Fibroblast of upper back skin (primary cell): ENCODE measurements at places on chromosomes 3 and 15.

GRCh38 chr15:66735909-66736305 is 33.9 kb downstream of the SMAD6 start:
- DNase-seq, result peak; percentile 67

DNA sequence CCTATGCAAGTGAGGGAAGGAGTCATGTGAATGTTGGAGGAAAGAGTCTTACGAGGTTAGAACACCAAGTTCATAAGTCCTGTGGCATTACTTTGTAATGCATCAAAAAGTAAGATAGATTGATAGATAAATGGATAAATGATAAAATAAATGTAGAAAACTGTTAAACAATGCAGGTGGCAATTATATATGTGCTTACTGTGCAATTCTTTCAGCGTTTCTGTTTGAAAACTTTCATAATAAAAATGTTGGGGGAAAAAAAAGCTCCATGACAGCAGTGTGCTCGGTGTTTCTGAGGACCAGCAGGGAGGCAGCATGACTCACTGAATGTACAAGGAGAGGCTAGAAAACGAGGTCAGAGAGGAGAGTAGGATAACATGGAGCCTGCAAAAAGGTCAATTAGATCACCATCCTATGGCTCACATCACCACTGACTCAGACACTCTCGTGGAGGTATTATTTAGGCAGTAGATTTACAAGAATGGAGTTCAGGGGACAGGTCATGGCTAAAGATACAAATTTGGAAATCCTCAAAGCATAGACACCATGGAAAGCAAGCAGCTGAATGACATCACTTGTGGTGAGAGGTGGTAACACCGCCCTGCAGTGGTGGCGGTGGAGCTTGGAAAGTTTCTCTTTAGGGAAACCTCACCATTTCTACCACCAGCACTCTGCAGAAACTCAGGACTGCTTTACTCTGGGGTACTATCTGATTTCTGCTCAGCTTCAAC is 219.8 kb downstream of the CTNNB1 start:
- DNase-seq, result peak; percentile 43

GRCh38 chr3:131048030-131048429 is 21.4 kb downstream of the NEK11 start:
- no peak for DNase-seq

DNA sequence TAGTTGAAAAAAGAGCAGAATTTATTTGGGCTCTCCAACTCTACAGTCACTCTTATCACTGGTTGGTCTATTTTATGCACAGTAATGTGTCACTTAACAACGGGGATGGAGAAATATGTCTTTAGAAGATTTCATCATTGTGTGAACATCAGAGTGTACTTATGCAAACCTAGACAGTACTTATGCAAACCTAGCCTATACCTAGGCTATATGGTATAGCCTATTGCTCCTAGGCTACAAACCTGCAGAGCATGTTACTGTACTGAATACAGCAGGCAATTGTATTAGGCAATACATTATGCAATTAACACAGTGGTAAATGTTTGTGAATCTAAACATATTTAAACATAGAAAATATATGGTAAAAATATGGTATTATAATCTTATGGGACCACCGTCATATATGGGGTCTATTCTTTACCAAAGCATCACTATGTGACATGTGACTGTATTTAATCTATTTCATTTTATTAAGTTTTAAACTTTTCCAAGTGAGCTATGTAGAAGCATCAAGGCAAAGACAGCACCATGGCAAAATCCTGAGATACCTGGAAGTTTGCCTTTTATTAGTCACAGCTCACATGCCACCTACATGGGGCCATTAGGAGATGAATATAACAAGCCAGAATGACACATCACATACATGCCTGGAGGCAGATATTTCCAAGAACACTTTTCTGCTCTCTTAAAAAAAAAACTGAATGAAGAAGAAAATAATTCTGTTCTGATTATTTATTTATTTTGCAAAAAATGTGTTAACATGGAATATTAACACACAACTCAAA is 537.4 kb downstream of the TUSC7 start:
- DNase-seq, result no peak

DNA sequence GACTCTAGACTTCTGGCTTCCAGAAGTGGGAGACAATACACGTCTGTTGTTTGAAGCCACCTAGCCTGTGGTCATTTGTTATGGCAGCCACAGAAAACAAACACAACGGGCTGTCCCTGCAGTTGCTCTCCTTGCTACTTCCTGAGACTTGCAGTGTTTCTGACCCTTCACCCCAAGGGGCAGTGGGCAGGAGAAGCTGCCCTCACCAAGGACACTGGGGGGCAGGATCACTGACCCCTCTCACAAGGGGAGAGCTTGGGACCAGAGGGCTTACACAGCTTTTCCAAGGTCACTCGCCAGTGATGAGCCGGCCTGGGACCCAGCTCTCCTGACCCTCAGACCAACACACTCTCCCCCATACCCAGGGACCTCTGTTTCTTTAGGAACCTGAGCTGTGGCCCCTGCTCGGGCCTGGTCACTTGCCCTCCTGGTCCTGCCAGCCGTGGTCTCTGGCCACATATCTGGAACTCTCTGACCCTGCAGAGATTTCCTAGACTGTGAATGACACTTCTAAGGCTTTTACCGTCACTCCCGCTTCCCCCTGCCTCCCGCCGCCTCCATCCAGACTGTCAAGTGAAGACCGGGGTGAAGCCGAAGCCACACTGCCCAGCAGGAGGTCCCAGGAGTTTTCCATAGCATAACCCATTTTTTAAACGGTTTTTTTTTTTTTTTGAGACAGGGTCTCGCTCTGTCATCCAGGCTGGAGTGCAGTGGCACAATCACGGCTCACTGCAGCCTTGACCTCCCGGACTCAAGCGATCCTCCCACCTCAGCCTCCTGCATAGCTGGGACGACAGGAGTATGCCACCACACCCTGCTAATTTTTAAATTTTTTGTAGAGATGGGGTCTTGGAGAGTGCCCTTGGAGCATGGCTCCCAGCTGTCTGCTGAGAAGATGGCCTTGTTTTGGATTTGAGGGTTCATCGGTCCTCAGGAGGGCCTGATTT is 4.4 kb downstream of the ATP2B2 start:
- DNase-seq, result no peak

DNA sequence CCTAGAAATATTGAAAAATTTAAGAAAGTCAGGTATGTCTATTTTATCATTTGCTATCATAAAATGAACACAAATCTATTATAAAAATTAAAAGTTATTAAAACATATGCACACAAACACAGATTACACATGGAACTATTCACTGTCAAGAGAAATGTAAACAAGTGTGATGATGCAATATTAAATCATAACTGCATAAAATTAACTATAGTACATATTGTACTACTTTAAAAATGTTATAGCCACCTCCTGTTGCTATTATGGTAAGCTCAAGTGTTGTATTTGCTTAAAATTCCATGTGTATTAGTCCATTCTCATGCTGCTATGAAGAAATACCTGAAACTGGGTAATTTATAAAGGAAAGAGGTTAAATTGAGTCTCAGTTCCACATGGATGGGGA is 54.7 kb upstream of the CMC1 start:
- DNase-seq, result no peak

DNA sequence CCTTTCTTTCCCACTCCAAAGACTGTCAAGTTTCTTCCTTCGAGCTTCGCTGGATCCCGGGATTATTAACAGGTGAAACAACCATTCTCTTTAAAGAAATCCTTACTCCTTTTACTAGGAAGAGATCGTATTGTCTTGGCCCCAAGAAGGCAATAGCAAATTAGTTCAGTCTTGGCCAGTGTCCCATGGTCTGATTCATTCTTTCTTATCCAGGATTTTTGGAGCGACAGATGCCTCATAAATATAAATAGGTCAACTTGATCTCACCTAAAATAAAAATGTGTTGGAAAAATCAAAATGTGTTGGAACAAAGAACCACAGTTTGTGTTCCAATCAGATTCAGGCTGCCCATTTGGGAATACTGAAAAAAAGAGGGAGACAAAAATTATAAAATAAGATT is 140.1 kb upstream of the TMEM108 start:
- no peak for DNase-seq

GRCh38 chr3:107910713-107911259 is 180.0 kb downstream of the CD47 start:
- DNase-seq, result no peak

- DNase-seq, result no peak
Measured at GRCh38 chr3:141246224-141246957, 14.8 kb downstream of the PXYLP1 start.

DNA sequence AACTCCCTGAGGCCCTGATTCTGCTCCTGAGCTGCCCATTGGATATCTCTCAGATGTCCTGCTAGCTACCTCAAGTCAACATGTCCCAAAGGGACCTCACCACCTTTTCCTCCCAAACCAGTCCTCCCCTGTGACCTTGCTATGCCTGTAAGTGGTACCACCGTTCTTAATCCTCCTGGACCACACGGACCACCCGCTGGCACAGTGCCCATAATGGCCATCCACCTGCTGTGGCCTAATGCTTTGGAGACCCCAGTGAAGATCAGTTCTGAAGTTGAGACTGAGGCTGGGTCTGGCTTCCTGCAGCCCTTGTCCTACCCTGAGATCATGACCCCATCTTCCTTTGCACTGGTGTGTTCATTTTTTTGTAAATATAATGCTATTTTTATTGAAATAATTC is 15.0 kb upstream of the VPS8 start:
- DNase-seq, result no peak

DNA sequence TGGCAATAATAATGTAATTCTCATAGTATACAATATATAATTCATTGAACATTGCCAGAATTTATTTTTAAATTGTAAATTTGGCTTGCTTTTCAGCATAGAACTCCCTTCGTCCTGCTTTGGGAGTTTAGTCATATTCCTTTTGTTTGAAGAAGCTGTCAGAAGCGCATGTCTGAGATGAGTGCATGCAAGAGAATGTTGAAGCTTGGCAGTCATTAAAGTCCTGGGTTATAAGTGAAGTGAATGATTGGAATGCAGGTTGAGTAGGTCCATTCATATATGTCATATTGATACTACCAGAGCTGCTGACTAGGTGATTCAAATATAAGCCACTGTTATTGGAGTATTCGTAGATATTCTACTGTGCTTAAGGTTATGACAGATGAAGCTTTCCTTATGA is 243.6 kb upstream of the MDFIC2 start:
- peak; percentile 88 for DNase-seq

DNA sequence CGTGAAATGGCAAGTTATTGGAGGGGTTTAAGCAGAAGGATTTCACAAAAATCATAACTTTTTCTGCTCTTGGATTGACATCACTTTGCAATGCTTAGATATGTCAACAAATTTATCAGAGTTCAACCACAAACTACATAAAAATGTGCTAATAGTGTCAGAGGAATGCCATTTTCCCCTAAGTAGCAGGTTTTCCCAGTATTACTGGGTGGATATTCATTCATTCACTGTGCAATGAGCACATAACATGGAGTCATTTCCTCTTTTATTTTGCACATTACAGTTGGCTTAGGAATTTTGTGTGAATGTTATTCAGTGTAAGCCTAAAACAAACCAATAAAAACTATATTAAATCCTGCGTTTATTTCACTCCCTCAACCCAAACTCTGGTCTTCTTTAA is 537.3 kb upstream of the MCTP2 start:
- peak; percentile 65 for DNase-seq

DNA sequence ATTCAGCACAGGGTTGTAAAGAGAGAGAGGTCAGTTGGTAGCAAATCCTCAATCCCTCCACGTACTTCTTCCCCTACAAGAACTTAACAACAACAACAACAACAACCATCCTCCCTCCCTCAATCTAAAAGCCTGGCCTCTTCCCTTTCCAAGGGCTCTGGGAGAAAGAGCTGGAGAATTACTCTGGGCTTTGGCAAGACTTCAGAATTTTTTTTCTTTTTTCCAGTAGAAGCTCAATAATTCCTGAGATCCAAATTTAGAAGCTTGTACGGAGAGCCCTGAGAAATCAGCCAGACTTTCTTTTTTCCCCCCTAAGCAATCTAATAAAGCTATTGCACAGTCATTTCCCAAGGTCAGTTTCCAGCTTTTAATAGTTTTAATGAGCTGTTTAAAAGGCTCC is 95.8 kb upstream of the CACNA2D3 start:
- no peak for DNase-seq

GRCh38 chr3:144273601-144274000 is 302.0 kb downstream of the DIPK2A start:
- peak; percentile 25 for DNase-seq

DNA sequence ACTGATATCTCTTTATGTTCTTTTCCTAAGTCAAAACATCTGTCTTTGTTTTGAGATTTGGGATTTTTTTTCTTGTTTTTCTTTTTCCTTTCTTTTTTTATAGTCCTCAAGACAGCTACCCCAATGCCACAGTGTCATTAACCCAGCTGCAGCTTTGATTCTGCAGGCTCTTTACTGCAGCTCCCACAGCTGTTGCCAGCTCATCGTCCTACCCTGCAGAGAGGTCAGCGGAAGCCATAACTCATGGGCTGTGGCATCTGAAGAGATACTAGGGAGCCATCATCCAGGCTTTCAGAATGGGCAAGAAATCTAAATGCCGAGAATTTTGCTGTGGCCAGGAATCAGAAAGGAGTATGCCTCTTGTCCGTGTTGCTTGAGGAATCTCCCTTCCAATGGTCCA is 44.3 kb upstream of the SLC24A5 start:
- DNase-seq, result peak; percentile 42

- DNase-seq, result peak; percentile 71
Measured at GRCh38 chr3:168051531-168052471, 43.9 kb downstream of the GOLIM4 start.

DNA sequence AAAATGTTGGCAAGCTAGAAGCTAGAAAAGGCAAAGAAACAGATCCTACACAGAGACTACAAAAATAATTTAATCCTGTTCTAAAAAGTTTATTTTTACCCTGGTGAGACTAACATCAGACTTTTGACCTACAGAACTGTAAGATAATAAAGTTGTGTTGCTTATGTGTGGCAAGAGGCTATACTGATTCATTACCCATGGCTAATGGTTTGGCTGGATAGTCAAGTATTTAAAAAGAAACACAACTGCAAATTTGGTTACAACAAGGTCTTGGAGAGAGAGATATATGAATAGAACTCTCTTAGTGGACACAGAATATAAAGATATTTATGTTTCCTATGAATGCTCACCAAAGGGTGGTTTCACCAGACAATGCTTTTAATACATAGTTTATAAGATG is 364.2 kb upstream of the PLSCR5 start:
- peak; percentile 47 for DNase-seq

GRCh38 chr15:28922707-28923012 is 36.9 kb downstream of the APBA2 start:
- DNase-seq, result no peak

GRCh38 chr3:35746492-35746891 is 107.2 kb downstream of the ARPP21 start:
- no peak for DNase-seq

- no peak for DNase-seq
Measured at GRCh38 chr3:47227678-47228077, 54.9 kb downstream of the KIF9 start.

GRCh38 chr15:38378161-38378560 is 75.8 kb upstream of the FAM98B start:
- peak; percentile 13 for DNase-seq

- peak; percentile 68 for DNase-seq
Measured at GRCh38 chr3:87167628-87168456, 59.3 kb upstream of the CHMP2B start.

GRCh38 chr3:49500732-49501609 is 30.9 kb downstream of the DAG1 start:
- DNase-seq, result peak; percentile 95
